CD14-positive monocyte (primary cell): ENCODE measurements at places on chromosomes 4 and X. TPM values are rescaled to one million over a fixed set of nuclear protein-coding genes. Genes with fewer than 3 reads are reported as not detected.

GRCh38 chr4:11344916-11345315, 83.8 kb downstream of the HS3ST1 start:
- no peak for DNase-seq

- no peak for DNase-seq
Measured at GRCh38 chr4:138448169-138448568, 206.0 kb upstream of the SLC7A11 start.

DNA sequence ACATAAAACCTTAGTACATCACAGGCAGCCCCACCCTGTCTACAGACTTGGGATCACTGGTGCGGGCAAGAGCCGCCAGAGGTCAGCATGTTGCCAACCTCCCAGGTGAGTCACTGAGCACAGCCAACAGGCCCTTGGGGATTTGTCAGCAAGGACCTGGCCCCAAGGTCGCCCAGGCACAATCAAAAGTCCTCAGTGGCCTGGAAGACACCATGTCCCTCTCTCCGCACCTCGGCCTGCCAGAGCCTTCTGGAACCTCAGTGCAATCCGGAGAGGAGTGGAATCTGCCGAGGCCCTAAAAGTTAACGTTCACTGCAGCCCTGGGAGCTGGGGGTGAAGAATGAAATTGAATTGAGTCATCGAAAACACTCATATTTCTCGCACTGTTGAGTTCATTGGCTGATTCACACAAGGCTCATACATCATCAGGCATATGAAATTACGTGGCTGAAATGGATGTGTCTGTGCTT, 74.3 kb downstream of the WFS1 start:
- no peak for DNase-seq

DNA sequence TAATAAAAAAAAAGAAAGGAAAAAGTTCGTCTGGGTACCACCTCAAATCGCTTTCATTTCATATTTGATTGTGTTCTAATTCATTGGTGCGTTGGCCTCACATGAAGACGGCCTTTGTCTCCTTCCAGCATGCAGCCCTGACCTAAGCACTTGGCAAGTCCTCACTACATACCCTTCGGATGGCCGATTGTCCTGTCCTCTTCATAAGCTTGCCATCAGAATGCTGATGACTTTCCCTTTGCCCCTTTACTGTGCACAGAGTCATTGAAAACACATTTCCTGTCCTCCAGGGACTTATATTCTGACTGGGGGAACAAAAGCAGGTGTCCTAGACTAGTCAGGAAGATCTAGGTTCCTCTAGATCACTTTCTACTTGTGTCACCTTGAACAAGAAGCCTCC, 43.0 kb downstream of the RTL5 start:
- no peak for DNase-seq

The ZCCHC18 gene
- polyA plus RNA-seq, result 0.03 TPM in 1 of 2 replicates, not detected in the other

- no peak for DNase-seq
Measured at GRCh38 chr4:134708026-134708425, 506.4 kb upstream of the PABPC4L start.

The PLXNB3 gene
- not detected for polyA plus RNA-seq

GRCh38 chr4:140813804-140814203, 57.6 kb upstream of the TBC1D9 start:
- DNase-seq, result no peak

DNA sequence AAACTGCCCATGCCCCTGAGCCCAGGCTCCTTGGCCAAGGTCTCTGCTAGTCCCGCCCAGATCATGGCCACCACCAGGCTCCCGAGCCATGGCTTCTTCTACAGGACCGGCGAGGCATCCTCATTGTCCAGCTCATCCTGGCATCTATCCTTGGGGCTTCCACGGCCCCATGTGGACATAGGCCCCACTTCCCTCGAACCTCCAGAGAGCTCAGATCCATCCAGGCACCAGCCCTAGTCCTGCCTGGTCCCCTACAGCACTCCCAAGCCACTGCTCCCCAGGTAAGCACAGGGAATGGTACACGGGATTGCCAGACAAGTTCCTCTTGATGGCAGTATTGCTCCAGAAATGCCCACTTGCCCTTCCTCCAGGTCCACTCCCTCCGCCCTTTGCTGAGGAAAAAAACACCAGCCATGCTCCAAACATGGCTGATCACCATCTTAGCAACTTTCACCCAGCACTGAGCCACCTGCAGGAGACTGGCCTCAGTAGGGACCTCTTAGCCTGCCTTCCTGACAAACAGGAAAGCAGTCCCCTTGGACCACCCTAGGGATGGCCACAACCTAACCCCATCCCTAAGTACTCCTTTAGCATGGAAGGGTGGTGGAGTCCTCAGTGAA, 272.1 kb upstream of the AGTR2 start:
- peak; percentile 52 for DNase-seq

The GPR173 gene
- not detected for polyA plus RNA-seq

DNA sequence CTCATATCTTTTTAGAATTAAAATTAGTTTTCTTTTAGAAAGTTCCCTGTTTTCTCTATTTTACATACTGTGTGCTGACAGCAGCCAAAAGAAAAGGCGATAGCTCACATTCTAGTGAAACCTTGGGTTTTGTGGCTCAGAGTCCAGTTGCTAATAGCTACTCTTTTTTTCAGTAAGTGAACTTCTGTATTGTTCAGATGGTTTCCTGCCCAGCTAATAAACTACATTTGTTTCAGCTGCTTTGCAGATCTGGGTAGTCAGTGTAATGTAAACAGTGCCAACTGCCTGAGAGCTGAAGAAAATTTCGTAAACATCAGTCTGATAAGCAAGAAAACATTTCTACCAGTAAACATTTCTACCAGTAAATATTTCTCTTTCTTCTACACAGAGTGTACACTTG, 370.2 kb downstream of the GRIA2 start:
- DNase-seq, result no peak

DNA sequence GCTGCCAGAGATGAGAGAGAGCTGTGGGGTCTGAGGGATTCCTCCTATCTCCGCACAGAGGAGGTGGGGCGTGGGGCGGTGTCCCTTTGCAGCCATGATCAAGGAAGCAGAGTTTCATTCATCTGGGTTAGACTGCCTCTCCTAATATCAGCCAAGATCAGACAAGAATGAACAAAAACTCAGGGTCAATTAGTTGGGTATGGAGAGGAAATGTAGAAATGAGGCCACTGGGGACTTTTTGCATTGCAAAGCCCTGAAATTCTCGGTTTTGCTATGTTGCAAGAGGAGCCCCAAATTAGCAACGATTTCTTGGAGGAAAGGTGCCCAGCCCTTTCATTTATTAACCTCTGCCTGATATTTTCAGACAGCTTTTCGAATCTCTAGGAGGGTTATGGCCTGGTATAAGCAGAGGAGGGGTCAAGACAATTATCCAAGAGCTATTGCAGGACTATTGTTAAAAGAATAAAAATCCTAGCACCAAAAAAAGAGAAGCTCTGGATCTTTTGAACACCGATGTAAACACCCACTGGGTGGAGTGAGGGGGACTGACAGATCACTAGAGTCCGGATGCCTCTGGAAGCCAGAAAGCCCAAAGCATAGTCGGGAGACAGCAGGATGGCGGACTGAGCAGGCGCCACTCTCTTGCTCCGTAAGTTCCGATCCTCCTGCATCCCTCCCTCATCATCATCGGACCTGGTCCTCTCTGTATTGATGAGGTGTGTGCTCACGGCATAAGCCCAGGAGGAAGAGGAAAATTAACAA, 34.4 kb upstream of the ACSL1 start:
- peak; percentile 78 for DNase-seq

The VMA21 gene
- polyA plus RNA-seq, result 77.2 TPM

DNA sequence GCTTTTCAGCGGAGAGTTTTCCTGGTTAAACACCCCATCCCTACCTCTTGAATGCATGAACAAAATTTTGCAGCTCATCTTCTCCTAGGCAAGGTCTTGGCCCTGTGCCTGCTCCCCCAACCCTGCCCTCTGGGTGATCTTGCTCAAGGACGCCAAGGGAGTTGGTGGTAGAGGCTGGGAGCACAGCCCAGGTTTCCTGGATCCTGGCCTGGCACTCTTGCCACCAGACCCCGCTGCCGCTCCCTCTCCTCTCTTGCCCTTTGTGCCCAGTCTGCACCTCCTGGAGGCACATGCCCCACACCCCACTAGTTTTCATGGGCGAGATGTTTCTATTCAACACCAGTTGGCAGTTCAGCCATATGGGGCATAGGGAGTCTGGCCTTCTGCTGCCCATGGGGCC, 37.3 kb downstream of the TSC22D3 start:
- no peak for DNase-seq

GRCh38 chr4:26717332-26717731, 133.4 kb downstream of the TBC1D19 start:
- peak; percentile 13 for DNase-seq

- peak; percentile 62 for DNase-seq
Measured at GRCh38 chrX:53456254-53456653, 22.1 kb upstream of the HSD17B10 start.

- no peak for DNase-seq
Measured at GRCh38 chrX:29872831-29873230, 342.5 kb upstream of the MAGEB2 start.

DNA sequence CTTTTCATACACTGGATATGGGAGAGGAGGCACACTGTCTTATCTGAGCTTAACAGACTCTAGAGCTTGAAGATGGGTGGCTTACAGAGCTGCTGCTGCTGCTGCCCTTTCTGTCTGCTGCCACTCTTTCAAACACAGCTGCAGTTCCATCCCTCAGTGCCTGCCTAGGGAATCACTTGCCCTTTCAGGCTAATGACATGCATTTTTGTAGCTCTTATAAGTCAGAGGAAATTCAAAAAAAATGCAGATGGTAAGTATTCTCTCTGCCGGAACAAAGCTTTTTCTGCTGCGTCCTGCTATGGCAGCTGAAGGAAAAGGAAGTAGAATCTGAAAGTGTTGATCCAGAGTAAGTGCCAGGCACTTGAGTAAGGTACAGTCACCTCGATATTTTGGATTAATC, 460.4 kb upstream of the DIAPH2 start:
- no peak for DNase-seq

GRCh38 chr4:110071466-110071865, 126.9 kb downstream of the ELOVL6 start:
- no peak for DNase-seq

DNA sequence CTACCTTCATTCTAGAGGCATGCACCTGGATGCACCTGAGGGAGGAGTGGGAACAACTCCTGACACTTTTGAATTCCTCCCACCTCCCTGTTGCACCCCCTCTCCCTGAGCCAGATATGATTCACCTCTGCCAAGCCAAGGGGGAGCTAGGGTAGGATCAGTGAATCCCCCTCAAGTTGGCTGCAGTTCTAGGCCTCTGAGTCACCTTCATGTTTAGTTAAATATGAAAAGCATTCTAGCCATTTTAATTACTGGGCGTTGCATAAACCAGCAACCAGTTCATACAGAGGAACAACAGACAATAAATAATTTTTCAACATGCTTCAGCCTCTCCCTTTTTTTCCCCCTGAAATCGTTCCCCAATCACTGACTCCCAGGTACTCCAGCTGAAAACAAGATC, 1440.2 kb downstream of the ADGRL3 start:
- DNase-seq, result no peak

The FMR1NB gene
- not detected for polyA plus RNA-seq

GRCh38 chr4:136803433-136803832, 728.9 kb downstream of the PCDH18 start:
- DNase-seq, result no peak

GRCh38 chr4:170270628-170271027, 180.9 kb upstream of the AADAT start:
- no peak for DNase-seq

DNA sequence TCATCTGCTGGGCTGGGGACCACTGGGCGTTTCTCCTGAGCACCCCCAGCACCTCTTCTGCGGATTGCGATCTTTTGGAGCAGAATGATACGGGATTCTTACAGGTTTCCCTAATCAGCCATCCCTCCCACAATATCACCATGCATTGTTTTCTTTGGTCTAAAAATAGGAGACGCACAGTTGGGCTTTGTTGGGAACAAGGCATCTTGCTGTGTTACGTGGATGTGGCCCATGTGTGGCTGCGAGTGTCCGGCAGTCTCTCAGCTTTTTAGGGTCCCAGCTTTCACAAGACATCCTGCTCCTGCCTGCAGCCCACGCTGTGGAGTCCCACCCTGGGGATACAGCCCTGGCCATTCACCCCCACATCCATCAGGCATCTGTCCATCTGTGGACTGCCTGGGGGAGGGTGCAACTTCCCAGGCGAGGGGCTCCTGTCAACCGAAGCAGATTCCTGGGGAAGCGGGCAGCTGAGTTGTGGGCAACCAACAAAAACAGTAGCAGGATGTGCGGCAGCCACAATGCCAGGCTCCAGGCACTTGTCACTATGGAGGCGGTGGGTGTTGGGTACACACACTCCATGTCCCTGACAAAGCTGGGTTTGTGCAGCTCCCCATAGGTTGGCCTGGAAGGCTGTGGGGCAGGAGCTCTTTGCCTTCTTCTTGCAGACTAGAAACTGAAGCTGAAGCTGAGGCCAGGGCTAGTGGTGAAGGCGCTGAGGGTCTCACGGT, 185.5 kb upstream of the PSAPL1 start:
- DNase-seq, result no peak

- DNase-seq, result no peak
Measured at GRCh38 chr4:17763931-17764330, 17.5 kb downstream of the FAM184B start.

- DNase-seq, result no peak
Measured at GRCh38 chrX:97524340-97524739, 640.6 kb downstream of the RPA4 start.

The AFF2 gene
- 0.70 TPM for polyA plus RNA-seq

DNA sequence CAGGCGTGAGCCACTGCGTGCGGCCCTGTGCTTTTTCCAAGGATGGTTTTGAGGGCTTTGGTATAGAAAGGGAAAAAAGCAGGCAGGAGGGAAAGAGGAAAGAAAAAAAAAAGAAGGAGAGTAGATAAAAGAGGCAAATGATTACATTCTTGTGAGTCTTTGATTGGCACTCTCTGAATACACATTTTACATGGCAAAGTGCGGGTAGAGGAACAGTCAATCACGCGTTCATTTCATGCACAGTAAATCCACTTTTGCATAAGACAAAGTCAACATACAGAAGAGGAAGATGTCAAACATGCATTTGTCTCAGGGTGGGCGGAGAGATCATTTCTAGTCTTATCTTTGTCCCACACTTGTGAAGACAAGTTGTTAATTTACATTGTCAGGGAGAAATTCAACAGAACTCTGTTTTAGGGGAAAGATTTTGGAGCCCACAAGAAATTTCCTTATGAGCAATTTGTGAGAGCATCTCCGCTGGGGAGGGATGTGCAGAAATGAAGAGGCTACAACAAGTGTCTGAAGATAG, 183.2 kb downstream of the DHRSX start:
- DNase-seq, result no peak

The TMSB15A gene
- polyA plus RNA-seq, result not detected

DNA sequence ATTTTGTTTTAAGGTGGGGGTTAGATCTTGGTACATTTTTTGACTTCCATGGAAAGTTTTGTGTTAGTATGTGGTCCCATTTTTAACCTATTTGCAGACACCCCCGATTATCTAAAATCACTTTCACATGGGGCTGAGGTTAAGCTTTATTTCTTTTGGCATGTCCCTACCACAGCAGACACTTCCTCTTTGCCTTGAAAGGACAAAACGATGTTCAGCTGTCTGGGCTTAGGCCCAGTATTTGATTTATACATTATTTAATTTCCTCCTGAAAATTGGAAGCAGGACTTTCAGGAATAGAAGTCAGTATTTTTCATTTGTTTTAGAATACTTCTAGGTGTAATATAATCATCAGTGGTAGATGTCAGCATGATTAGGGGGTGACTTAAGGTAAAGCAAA, 112.4 kb upstream of the SPRY1 start:
- no peak for DNase-seq

The UGT2B7 gene
- not detected for polyA plus RNA-seq

The DUSP21 gene
- not detected for polyA plus RNA-seq
